Aorta (tissue), 5 donors: ENCODE measurements at places on chromosomes 16 and 17. TPM values are rescaled to one million over a fixed set of nuclear protein-coding genes. Genes with fewer than 3 reads are reported as not detected.

Gene CDH5
- 1.5 TPM for polyA plus RNA-seq

DNA sequence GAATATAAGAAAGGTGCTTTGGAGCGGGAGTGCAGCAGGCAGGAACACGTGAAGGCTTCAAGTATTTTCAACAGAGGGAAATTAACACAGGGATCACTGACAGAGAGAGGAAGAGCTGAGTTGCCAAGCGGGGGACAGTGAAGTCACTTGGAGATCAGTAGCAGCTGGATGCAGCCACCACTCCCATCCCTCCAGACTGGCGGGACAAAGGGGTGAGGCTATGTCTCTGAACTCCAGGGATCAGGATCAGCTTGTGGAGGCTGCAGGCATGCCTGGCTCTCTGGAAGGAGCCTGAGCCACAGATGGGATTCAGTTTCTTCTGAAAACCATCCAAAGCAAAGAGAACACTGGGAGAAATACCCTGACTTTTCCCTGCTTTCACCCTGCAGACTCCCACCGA, 113.7 kb upstream of the IRX3 start:
- DNase-seq = no peak

Gene ABCC6
- 4.6 TPM for polyA plus RNA-seq

Gene NDUFAB1
- polyA plus RNA-seq = 180 TPM

- no peak for DNase-seq
These were observed 885 bp upstream of the SLC35B1 start for GRCh38 chr17:49708515-49709183.

Gene WFDC1
- 23.0 TPM for polyA plus RNA-seq

Gene COG8
- polyA plus RNA-seq = 5.3 TPM

Gene CA5A
- polyA plus RNA-seq = 0.63 TPM

DNA sequence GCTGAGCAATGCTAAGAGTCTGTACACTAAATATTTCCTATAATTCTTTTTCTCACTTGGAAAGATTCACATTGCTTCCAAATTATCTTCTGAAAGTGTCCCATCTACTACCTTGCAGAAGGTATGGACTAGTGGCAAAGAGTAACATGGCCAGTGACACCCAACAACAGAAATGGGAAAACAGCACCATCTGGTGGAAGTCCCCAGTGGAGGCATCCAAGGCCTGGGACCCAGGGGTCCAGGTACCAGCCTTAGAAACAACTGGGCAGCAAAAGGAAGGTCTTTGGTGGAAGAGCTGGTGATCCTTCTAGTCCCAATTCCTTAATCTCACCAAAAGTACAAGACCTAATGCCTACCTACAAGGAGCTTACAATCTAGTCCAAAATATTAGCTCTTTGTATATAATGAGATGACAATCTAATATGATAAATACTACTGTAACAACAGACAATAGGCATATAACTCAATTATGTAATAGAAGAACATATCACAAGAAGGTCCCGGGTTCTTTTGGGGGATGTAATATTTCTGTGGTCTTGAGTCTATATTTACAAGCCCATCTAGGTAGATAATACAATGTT, 55.3 kb downstream of the SKAP1 start:
- no peak for DNase-seq

Gene RHBDL3
- not detected for polyA plus RNA-seq

DNA sequence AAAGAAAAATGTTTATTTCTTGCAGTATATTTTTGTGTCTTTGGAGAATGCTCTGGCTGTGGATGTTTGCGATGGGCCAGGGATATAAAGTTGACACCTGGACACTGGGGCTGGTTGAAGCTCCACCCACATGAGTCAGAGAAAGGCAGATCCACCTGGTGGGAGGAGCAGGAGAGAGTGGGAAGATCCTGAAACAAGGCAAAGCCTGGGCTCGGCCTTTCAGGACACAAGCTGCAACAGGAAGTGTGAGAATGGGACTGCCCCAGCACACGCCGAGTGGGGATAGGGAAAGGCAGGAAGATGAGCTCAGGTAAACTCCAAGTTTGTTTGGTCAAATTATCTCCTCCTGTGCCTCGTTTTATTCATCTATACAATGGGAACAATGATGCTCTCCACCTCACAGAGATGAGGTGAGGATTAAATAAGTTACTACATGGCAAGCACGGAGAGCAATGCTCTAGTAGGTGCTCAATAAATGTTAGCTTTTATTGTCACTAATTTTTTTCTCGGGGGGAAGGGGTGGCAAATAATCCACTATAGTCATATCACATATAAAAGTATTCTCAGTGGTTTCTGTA, 21.4 kb upstream of the PITPNM3 start:
- no peak for DNase-seq

DNA sequence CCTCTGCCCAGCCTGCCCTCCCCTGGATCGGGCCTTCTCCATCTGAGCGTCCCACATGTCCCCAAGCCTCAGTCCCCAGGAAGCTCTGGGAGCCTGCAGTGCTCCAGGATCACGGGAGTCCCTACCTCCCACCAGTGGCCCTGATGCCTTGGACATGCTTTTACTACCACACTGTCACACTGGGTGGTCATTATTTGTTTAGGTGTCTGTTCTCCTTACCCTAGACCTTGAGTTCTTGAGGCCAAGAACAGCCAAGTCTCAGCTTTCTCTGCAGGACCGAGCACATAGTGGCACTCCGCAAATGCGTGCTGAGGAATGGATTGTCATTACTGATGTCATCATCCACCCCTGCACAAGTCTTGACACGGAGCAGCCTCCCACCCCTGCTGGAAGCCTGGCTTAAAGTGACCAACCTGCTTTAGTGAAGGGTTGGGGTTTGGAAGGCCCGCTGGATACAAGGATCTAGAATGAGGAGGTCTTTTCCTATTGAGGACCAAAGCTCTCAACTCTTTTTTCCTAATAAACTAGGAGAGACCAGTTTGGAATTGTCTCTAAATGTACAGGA, 132.9 kb upstream of the CRHR1 start:
- DNase-seq = peak; percentile 40

DNA sequence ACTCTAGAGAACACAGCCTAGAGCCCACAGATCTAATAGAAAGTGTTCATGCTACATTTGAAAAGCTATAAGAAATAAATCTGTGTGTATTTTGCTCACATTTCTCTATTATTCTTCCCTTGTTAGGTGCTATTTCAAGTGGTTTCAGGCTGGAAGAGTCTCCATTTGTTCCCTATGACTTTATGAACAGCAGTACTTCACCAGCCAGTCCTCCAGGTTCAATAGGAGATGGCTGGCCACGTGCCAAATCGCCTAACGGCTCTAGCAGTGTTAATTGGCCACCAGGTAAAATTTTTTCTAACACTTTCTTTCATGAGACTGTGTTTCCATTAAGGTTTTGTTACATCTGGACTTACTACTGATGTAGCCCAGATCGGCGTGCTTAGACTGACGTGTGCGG, 30.7 kb upstream of the SLC5A11 start:
- no peak for DNase-seq

Gene HCRT
- not detected for polyA plus RNA-seq

DNA sequence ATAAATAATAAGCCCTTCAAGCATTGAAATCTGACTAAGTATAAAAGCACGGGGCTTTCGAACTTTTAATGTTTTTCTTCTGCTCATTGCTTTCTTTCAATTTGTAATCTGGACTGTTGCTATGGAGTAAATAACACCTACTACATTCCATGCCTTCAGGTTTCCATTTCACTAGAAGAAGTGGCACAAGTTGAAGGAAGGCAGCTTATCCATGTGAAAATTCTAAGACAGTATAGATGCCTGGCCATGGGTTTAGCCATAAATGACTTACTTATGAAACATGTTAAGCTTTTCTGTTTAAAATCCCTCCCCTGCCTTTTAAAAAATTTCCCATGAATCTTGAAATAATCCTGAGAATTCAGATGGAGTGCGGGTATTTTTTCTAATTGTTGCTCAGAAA, 30.6 kb downstream of the KCNJ16 start:
- DNase-seq = no peak

Gene NOD2
- 0.31 TPM for polyA plus RNA-seq

Gene TNFRSF17
- polyA plus RNA-seq = not detected

- no peak for DNase-seq
These were observed 31.9 kb downstream of the C16orf78 start for GRCh38 chr16:49405530-49405929.

GRCh38 chr17:1820528-1821252, 9.0 kb downstream of the SMYD4 start:
- no peak for DNase-seq

Gene SKAP1
- polyA plus RNA-seq = 3.1 TPM

DNA sequence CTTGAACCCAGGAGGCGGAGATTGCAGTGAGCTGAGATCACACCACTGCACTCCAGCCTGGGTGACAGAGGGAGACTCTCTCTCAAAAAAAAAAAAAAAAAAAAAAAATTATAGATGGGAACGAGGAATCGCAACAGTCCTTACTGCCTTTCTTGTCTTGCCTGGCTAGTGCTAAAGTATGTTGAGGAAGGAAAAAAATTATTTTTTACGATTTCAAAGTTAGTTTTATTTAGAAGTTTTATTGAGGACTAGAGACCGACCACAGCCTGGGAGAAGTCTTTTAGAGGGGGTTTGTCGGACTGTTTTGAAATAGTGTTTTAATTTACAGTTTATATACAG, 15.8 kb upstream of the DNAH17 start:
- DNase-seq = no peak

GRCh38 chr17:44350733-44351226, 5.7 kb downstream of the GRN start:
- peak; percentile 87 for DNase-seq

DNA sequence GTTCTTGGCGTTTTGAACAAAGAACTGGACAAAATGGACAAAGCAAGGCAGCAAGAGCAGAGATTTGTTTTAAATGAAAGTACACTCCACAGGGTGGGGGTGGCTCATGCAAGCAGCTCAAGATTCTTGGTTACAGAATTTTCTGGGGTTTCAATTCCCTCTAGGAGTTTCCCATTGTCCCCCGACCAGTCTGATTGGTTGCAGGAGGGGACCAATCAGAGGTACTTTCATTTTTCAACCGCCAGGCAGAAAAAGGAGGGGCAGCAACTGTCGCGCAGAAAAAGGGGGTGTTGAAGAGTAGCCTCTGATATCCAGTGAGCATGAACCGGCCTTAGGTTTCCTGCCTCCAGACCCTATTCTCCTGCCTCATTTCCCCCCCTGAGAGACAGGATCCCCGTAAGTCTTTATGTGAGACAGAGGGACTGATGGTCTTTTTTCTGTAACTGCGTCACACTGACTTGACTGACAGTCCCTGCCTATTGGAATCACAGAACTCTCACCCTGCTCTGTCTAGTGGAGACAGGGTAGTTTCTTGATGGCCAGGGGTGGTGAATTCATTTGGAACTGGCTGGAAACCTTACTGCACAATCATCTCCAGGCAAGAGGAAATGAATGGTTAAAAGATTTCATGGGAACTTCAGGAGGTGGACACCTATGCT, 59.4 kb upstream of the ALOX12 start:
- DNase-seq = no peak

DNA sequence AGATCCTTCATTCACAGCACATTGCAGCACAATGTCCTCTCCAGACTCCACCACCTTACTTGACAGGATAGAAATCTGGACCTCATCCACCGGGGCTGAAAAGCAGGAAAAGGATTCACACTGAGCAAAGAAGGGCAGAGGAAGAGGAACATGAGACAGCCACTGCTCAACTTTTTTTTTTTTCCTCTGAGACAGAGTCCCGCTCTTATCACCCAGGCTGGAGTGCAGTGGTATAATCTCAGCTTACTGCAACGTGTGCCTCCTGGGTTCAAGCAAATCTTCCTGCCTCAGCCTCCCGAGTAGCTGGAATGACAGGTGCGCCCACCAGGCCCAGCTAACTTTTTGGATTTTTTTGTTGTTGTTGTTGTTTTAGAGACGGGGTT, 34.4 kb downstream of the PECAM1 start:
- peak; percentile 45 for DNase-seq

GRCh38 chr16:11005611-11005975, 61.2 kb downstream of the CLEC16A start:
- DNase-seq = no peak

DNA sequence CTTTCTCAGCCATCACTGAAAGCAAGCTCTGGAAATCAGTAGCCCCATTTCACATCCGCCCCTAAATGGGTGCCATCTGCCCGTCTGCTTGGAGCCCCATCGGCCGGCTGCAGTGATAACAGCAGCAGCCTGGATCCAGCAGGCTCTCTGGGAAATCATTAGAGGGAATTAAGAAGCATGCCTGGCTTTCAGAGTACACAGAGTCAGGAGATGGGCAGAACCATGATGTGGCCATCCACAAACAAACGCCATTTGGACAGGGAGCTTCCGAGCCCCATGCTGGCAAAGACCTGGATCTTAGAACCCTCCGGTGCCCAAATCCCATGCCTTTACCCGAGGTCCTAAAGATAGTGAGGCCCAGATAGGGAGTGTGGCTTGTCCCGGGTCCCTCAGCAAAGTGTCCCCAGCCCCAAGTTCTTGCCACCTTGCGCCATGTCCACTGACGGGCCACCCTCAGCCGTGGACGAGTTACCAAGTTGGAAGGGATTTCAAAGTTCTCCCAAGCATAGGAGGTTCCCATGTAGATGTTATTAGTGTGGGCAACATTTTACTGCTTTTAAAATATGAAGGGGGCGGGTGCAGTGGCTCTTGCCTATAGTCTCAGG, 1.0 kb upstream of the LITAF start:
- peak; percentile 53 for DNase-seq

Gene NOTUM
- polyA plus RNA-seq = not detected

DNA sequence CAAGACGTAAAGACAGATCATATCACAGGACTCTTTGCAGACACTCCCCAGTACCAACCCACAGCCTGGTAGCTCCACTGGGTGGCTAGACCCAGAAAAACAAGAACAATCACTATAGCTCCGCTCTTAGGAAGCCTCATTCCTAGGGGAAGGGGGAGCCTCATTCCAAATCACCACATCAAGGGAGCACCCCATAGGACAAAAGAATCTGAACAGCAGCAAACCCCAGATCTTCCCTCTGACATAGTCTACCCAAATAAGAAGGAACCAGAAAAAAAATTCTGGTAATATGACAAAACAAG, 237.8 kb downstream of the CEP112 start:
- no peak for DNase-seq

GRCh38 chr16:28604186-28604565, 5.7 kb downstream of the SULT1A1 start:
- DNase-seq = peak; percentile 50

Gene SSTR5
- 0.49 TPM for polyA plus RNA-seq

- no peak for DNase-seq
These were observed 172.3 kb downstream of the KATNIP start for GRCh38 chr16:27722207-27722606.

GRCh38 chr16:80932708-80933095, 74.0 kb downstream of the CMC2 start:
- DNase-seq = peak; percentile 93

Gene RND2
- polyA plus RNA-seq = 2.0 TPM

DNA sequence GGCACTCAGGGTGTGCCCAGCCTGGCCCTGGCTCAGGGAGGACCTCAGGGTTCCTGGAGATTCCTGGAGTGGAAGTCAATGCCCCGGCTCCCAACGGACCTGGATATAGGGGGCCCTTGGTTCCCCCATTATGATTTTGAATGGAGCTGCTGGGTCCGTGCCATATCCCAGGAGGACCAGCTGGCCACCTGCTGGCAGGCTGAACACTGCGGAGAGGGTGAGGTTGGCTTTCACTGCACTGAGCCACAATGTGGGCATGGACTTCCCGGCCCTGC, 23.6 kb downstream of the USP6 start:
- no peak for DNase-seq

- no peak for DNase-seq
These were observed 71.1 kb downstream of the CMIP start for GRCh38 chr16:81515721-81516120.

Gene CNGB1
- polyA plus RNA-seq = not detected

- DNase-seq = no peak
These were observed 31.0 kb downstream of the ZNRF1 start for GRCh38 chr16:75029854-75030253.
